ENCODE measurements at places on chromosomes 11 and 22. TPM values are rescaled to one million over a fixed set of nuclear protein-coding genes. Genes with fewer than 3 reads are reported as not detected.

TEF gene
- 1.0 TPM for total RNA-seq

TUB gene
- 7.1 TPM for total RNA-seq

MS4A7 gene
- not detected for total RNA-seq

SCGB1A1 gene
- total RNA-seq: 0.32 TPM

RAB36 gene
- 7.7 TPM for total RNA-seq

RFPL1 gene
- total RNA-seq: not detected

OR4D5 gene
- total RNA-seq: not detected

ESAM gene
- total RNA-seq: 12.1 TPM

ADM2 gene
- 0.60 TPM for total RNA-seq

OR8G1 gene
- not detected for total RNA-seq

DEFB131B gene
- not detected for total RNA-seq

GPR152 gene
- total RNA-seq: 0.07 TPM

UPK3A gene
- total RNA-seq: not detected

CCDC87 gene
- 0.49 TPM for total RNA-seq

MS4A12 gene
- not detected for total RNA-seq

DAGLA gene
- 8.6 TPM for total RNA-seq

SCGB1C1 gene
- not detected for total RNA-seq

HBB gene
- total RNA-seq: not detected

RIMBP3B gene
- 0.25 TPM for total RNA-seq

OR51E2 gene
- total RNA-seq: not detected

KRTAP5-4 gene
- total RNA-seq: not detected

EPS8L2 gene
- total RNA-seq: 63.5 TPM

OSM gene
- not detected for total RNA-seq

FAM83F gene
- total RNA-seq: not detected

CCDC188 gene
- not detected for total RNA-seq

FGF3 gene
- not detected for total RNA-seq

SCUBE2 gene
- 0.44 TPM for total RNA-seq

RPL27A gene
- total RNA-seq: 2,410 TPM

PLAAT5 gene
- not detected for total RNA-seq

CDC42BPG gene
- total RNA-seq: 1.0 TPM

PNPLA5 gene
- total RNA-seq: not detected

CDHR5 gene
- total RNA-seq: 0.07 TPM

OR5P2 gene
- total RNA-seq: not detected

SCN4B gene
- total RNA-seq: 0.08 TPM

OR8A1 gene
- not detected for total RNA-seq

HOATZ gene
- total RNA-seq: not detected

UEVLD gene
- 16.6 TPM for total RNA-seq

E2F8 gene
- total RNA-seq: 6.3 TPM

SYCE3 gene
- not detected for total RNA-seq

KRTAP5-8 gene
- total RNA-seq: not detected

GAB2 gene
- total RNA-seq: 4.7 TPM

ANKK1 gene
- total RNA-seq: not detected

PATE2 gene
- not detected for total RNA-seq

FXYD6 gene
- total RNA-seq: 0.11 TPM

UBQLNL gene
- total RNA-seq: not detected

ANGPTL5 gene
- total RNA-seq: 0.16 TPM

KCTD21 gene
- 7.6 TPM for total RNA-seq

SEPTIN5 gene
- total RNA-seq: 9.8 TPM

OR6A2 gene
- not detected for total RNA-seq

GAL3ST3 gene
- total RNA-seq: not detected

TIMM8B gene
- total RNA-seq: 59.3 TPM

ADORA2A gene
- total RNA-seq: 0.73 TPM

SPDYC gene
- not detected for total RNA-seq

ZNF280B gene
- total RNA-seq: 1.9 TPM

PRAME gene
- 89.7 TPM for total RNA-seq
